ENCODE measurements at places on chromosomes 16 and 17.

DNA sequence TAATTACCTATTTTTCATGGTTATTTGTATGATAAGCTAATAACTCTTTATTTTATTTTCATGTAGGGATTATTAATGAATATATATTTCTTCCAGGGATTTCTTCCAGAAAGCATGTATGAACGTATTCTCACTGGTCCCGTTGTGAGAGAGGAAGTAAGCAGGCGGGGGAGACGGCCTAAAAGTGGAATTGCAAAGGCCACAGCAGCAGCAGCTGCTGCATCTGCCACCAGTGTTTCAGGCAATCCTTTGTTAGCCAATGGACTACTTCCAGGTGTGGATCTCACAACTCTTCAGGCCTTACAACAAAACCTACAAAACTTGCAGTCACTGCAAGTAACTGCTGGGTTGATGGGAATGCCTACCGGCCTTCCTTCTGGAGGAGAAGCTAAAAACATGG is 110.3 kb upstream of the RBL2 start:
- no peak for DNase-seq

DNA sequence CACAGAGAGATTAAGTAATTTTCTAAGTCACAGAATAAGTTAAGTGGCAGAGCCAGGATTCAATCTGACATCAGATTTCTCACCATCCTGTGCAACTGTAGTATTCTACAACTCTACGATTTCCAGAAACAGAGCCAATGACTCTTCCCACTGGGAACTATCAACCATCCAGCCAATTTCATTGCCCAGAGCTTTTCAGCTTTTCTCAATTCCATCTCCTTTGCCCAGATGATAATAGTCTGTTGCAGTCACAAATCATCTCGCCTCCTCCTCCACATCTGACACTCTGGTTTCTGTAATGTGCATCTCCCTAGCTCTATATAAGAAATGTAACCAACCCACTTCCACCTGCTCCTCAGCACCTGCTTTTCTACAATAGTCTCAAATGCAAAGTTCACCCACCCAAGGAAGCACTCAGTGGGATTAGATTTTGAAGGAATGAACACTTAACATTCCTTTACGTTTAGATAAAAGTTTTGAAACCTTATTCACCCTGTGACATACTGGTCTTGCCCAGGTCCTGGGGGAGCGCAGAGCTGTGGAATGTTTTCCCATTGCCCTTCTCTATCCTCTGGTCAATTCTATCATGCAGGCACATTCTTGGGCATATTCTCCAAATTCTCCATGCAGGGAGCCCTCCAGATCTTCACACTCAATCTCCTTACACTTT is 167.8 kb upstream of the ASIC2 start:
- no peak for DNase-seq

DNA sequence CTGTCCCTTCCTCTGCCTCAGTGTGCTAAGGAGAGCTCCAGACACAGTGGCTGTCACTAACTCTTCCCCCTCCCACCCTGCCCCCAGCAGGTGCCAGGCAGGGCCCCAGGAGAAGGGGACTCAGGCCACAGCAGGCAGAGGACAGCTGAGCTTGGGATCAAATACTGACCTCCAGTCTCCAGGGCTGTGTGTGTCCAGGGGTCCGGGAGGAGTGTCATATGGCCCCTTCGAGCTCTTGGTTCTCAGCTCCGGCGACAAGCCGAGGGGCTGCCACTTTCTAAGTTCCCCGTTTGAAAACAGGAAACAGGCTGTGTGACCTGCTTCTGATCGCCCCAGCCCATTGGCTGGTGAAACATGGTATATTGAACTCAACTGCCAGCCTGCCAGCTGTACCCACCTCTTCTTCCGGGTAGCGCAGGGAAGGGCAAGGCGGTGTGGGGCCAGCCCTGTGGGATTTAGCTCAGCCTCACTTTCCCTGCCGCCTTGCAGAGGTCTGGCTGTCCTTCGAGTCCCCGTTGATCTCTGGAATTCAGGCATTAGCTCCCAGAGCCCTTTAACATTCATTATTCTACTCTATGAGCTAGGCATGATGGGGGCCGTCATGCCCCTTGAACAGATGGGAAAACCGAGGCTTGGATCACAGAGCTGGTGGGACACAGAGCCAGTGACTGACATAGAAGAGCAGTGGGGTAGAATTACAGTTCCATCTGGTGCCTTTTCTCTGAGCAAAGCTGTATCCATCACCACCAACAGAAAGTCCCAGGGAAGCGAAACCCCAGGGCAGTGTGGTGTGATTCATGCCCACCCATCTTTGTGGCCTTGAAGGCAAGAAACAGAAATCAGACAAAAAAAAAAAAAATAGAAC is at the start of gene SNX20:
SNX20 (minus strand) TSS at position 292 of the 865 bp plus-strand sequence. CDS start 3,786 bp downstream, outside the sequence.
- DNase-seq: no peak

GRCh38 chr17:70295731-70296130 is 126.4 kb downstream of the KCNJ2 start:
- DNase-seq: no peak

DNA sequence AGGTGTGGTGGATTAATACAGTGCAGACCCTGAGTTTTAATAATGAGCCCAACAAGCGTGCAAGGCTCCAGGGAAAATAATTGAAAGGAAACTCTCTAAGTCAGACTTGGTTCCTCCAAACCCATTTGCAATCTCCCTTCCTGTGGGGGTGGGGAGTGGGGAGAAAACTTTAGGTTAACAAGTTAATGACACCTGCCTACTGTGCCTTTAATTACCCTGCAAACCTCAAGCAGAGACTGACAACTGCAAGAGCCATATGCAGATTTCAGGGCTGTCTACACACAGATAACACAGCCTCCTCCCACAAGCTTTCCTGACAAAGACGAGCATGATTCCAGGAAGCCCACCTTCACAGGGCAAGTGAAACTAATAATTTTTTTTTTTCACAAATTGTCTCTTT is 359.3 kb downstream of the HS3ST4 start:
- DNase-seq: no peak
